Epithelial cell of esophagus (primary cell): ENCODE measurements at places on chromosomes 7 and 10.

DNA sequence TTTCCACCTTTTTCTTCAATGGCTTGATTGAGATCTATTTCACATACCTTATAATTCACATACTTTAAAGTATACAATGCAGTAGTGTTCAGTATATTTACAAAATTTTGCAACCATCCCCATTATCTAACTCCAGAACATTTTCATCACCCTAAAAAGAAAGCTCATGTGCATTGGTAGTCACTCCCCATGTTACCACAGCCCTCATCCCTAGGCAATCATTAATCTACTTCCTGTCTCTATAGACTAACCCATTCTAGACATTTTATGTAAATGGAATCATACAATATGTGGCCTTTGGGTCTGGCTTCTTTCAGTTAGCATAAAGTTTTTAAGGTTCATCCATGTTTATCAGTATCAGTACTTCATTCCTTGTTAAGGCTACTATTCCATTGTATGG lies 214.2 kb downstream of the WDR11 start:
- DNase-seq = no peak

GRCh38 chr7:149759093-149759860 lies 14.1 kb downstream of the ZNF467 start:
- DNase-seq = no peak

DNA sequence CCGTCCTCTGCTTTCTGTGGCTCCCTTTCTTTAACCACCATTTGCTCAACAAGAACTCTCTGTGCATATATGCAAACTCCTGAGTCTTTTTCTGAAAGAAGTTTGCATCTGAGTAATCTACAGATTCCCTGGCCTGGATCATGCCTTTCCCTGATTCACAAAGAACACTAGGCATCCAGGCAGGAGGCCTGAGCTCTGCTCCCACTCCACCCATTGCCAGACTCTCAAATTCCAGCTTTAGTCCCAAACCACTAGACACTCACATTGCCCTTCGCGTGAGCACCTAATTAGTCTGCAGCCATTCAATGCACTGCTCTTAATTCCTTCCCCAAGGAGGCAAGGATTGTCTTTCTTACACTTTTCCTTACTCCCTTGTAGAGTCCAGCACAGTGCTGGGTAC lies 60.9 kb downstream of the ABCC2 start:
- no peak for DNase-seq

DNA sequence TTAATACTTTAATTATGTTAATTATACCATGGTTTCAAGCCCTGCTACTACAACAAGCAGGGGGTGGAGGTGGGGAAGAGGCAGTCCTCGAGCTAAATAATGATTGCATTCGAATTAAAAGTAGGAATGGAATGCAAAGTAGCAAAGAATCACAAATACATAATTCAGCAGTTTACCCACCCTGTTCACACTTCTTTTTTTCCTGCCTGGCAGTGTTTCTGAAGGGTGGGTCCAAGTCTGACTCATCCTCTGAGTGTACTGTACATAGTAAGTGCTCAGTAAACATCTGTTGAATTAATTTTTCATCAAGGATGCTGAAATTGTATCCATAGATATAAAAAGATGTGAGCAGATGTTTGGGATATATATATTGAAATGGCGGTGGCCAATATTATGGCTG lies 778.8 kb downstream of the LRMDA start:
- DNase-seq = no peak

DNA sequence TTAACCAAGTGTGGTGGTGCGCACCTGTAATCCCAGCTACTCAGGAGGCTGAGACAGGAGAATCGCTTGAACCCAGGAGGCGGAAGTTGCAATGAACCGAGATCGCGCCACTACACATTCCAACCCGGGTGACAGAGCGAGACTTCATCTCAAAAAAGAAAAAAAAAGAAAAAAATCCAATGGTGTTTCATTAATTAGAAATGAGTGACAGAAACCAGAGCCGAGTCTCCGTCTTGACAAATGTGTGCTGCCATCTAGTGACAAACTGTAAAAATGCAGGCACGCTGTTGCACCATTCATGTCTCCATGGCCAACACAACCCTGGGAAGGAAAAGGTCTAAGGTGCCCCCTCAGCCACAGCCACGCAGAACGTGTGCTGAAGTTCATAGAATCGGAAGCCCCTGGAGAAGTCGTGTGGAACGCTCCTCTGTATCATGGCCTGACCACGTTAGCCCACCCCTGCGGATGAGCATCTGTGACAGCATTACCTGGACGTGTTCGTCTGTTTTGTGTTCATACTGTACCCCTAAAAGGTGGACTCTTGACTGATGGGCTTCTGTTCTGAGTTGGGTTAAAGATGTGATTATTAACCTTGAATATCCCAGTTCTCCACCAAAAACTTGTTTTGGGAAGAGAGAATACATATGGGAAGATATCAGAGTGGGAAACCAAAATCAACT lies 94.9 kb downstream of the LYZL2 start:
- DNase-seq = peak; percentile 82
